ENCODE measurements at places on chromosomes 7 and 10. TPM values are rescaled to one million over a fixed set of nuclear protein-coding genes. Genes with fewer than 3 reads are reported as not detected.

ASB10 gene
- total RNA-seq: not detected

GDF2 gene
- not detected for total RNA-seq

MEPCE gene
- 47.1 TPM for total RNA-seq

PLPP4 gene
- 3.5 TPM for total RNA-seq

RASSF4 gene
- 13.6 TPM for total RNA-seq

NUTM2E gene
- total RNA-seq: 0.15 TPM

ZNF862 gene
- 3.4 TPM for total RNA-seq

GRID2IP gene
- 0.33 TPM for total RNA-seq
